ENCODE measurements at places on chromosomes 12 and 14. TPM values are rescaled to one million over a fixed set of nuclear protein-coding genes. Genes with fewer than 3 reads are reported as not detected.

Gene AJUBA
- 38.5 TPM for total RNA-seq

Gene TMEM179
- total RNA-seq: 0.38 TPM

Gene LYSET
- 34.0 TPM for total RNA-seq

Gene TBX3
- total RNA-seq: 53.3 TPM

Gene TAS2R7
- not detected for total RNA-seq

Gene SLC48A1
- 24.5 TPM for total RNA-seq

Gene ST8SIA1
- total RNA-seq: not detected

Gene RPGRIP1
- 0.10 TPM for total RNA-seq

Gene RPS6KA5
- 3.4 TPM for total RNA-seq

Gene RTN1
- not detected for total RNA-seq

Gene LYZ
- total RNA-seq: 0.05 TPM

Gene SLC39A5
- total RNA-seq: not detected

Gene PGF
- total RNA-seq: 4.5 TPM

Gene CCNT1
- total RNA-seq: 13.0 TPM

Gene PPP4R4
- total RNA-seq: 0.29 TPM

Gene PPP1R1A
- 0.33 TPM for total RNA-seq

Gene PLXNC1
- total RNA-seq: 0.15 TPM

Gene RNASE7
- 0.07 TPM for total RNA-seq

Gene OTX2
- not detected for total RNA-seq

Gene VWF
- 0.07 TPM for total RNA-seq

Gene ITGB7
- 0.58 TPM for total RNA-seq

Gene LALBA
- total RNA-seq: not detected

Gene KIF5A
- total RNA-seq: 0.20 TPM

Gene IRAK3
- 1.3 TPM for total RNA-seq

Gene EPYC
- total RNA-seq: not detected

Gene CFAP251
- total RNA-seq: 0.95 TPM

Gene SOAT2
- total RNA-seq: 0.10 TPM

Gene KRT86
- total RNA-seq: 42.4 TPM

Gene ARG2
- total RNA-seq: 2.0 TPM

Gene NEDD1
- total RNA-seq: 19.0 TPM

Gene OASL
- total RNA-seq: 2.5 TPM

Gene DDX23
- total RNA-seq: 74.2 TPM

Gene CNTN1
- total RNA-seq: 53.7 TPM

Gene AGAP2
- 0.12 TPM for total RNA-seq

Gene SERPINA3
- total RNA-seq: 12.5 TPM

Gene TSPAN9
- 50.6 TPM for total RNA-seq

Gene TSPAN8
- not detected for total RNA-seq

Data from A549 treated with Hydrocortisone at 1 μM for 4 hours (cell line).